ENCODE measurements at places on chromosomes 1 and 21. TPM values are rescaled to one million over a fixed set of nuclear protein-coding genes. Genes with fewer than 3 reads are reported as not detected.
A peak's percentile ranks its signal among the peaks of the same experiment; 100 is the strongest.

The PCAT6 gene
- total RNA-seq: 1.1 TPM

The ZNF697 gene
- 10.1 TPM for total RNA-seq

The ALX3 gene
- total RNA-seq: not detected

GRCh38 chr1:198030682-198031081 is 113.5 kb downstream of the LHX9 start:
- H3K27ac ChIP-seq: no peak overlapping the region
- H3K27me3 ChIP-seq: no peaks in the 10 kb centered on the region
- H3K4me1 ChIP-seq: no peaks in the 10 kb centered on the region
- no peaks in the 10 kb centered on the region for H3K36me3 ChIP-seq

- DNase-seq: peak; percentile 85
- H3K4me1 ChIP-seq: peaks cover 41% of the 10 kb centered on the region
- H3K27ac ChIP-seq: no peak overlapping the region
- H3K27me3 ChIP-seq: no peaks in the 10 kb centered on the region
Measured at GRCh38 chr1:27668808-27669723, 2.9 kb downstream of the IFI6 start.

DNA sequence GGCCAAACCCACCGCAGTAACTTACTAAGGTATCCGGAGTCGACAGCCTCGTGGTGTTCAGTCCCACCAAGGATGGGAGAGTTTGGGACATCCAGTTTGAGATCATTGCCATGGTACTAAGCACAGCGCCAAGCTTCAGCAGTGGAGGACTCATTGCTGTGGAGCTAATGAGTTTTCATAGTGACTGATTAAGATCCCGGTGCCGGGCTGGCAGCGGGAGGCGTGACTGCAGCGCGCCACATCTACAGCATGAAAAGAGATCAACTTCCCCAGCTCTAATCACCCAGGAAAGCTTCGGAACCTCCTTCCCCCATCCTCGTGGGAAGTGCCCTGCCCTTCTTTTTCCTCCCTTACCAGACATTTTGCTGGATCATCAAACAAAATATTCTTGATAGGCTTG is 149.9 kb downstream of the OLFM3 start:
- no peak overlapping the region for H3K27ac ChIP-seq
- H3K4me1 ChIP-seq: no peaks in the 10 kb centered on the region
- DNase-seq: no peak
- H3K4me3 ChIP-seq: no peak overlapping the region
- H3K36me3 ChIP-seq: no peaks in the 10 kb centered on the region
- no peaks in the 10 kb centered on the region for H3K27me3 ChIP-seq

- H3K4me1 ChIP-seq: peaks cover 6% of the 10 kb centered on the region
- H3K27me3 ChIP-seq: no peaks in the 10 kb centered on the region
- no peak overlapping the region for H3K27ac ChIP-seq
- DNase-seq: no peak
- H3K36me3 ChIP-seq: no peaks in the 10 kb centered on the region
- no peak overlapping the region for H3K4me3 ChIP-seq
Measured at GRCh38 chr1:235925016-235925415, 58.3 kb upstream of the LYST start.

DNA sequence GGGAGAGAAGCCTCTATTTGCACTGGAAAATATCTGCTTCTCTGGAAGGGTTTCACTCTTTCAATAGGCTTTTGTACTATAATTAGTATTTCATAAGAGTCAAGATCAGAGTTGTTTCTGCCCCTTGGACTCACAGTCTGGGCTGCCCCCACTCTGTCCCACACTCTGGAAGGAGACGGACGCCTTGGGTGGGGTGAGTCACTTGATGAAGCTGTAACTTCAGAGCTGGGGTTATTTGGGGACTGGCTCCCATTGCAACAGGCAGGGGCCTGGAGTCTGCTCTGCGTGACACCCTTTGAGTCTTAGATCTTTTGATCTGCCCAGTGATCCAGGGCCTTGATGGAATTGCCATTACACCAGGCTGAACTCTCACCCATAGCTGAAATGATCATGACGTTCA is 4.0 kb upstream of the KCNA10 start:
- H3K4me1 ChIP-seq: no peaks in the 10 kb centered on the region
- no peak overlapping the region for H3K27ac ChIP-seq
- H3K36me3 ChIP-seq: no peaks in the 10 kb centered on the region
- H3K4me3 ChIP-seq: no peak overlapping the region
- no peak for DNase-seq
